ENCODE measurements at places on chromosomes 13 and 19.

DNA sequence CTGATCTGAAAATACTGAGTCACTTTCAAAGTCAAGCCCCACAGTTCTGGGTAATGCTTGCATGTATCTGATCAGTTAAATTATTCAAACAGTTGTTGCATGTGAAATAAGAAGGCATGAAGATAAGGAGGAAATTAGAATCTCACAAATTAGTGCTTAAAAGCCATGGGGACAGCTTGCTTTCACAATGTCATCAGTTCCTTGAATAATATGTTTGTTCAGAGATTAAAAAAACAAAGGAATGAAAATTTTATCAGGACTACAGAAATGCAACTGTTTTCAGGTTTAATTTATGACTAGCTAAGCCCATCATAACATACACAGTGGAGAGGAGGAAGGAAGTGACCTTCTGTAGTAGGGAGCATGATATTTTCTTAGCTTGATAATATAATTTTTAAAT lies 150.1 kb downstream of the OXGR1 start:
- no peak for DNase-seq

DNA sequence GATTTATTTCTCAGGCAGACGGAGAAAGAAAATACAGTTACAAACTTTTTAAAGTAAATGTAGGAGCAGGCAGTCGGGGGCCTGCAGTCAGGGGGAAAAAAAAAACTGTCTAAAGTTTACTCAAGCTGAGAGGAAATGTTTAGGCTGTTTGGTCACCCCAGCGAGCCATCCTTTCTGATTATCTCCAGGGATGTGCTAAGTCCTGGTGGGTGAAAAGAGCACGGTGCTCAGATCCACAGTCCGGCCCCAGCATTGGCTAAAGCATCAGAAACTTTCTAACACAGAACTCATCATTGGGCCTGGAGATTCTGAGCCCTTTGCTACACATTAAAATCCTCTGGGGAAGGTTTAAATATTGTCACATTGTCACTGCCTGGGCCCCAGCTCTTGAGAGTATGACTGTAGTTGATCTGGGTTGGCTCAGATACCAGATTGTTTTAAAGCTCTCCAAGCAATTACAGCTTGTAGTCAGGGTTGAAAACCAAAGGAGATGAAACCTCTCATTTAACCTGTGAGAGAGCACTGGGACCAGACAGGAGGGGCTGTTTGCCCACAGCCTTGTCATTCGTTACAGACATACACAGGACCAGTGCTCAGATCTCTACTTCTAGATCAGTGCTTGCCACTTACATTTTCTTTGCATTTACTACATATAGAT lies 131.1 kb upstream of the HTR2A start:
- DNase-seq = no peak

GRCh38 chr13:84096216-84096615 lies 213.9 kb upstream of the SLITRK1 start:
- DNase-seq = no peak

- DNase-seq = no peak
These were observed 698.2 kb downstream of the PCDH17 start for GRCh38 chr13:58329746-58330145.

- no peak for DNase-seq
These were observed 421.4 kb upstream of the KLHL1 start for GRCh38 chr13:70529652-70530051.

- no peak for DNase-seq
These were observed 112.3 kb upstream of the KLF12 start for GRCh38 chr13:74246487-74246886.

GRCh38 chr13:58994777-58995176 lies 1169.0 kb downstream of the DIAPH3 start:
- DNase-seq = no peak

DNA sequence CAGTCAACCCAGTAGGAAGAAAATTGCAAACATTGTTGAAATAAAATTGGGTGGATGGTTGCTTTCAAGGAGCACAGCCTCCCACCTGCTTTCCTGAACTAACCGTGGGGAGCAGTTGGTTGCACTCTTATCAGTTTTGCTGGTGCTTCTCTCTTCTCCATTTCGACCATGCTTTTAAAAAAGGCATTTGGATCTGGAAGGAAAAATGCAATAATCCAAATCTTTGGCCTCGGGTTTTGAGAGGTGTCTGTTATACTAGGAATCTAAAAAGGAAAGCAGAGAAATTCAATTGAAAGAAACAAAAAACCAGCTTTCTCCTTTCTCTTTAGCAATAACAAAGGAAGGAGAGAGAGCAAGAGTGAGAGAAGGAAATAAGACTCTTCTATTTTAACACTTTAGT lies 113.6 kb upstream of the ARGLU1 start:
- DNase-seq = no peak

DNA sequence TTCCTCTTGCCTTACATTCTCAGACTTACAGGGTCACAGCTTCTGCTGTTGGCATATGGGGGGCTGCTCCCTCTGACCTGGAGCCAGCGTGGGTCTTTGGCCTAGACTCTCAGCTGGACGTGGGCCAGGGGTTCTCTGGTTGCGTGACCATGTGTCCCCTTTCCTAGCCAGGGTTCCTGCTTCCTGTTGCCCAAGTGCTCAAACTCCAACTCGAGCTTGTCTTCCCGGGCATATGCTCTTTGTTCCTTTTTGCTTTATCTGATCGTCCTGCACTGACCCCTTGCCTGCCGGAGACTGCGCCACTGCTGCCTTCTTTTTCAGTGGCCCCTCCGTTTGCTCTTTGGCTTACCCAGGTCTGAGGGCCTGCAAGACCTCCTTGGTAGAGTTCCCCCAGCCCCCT lies 25.3 kb upstream of the GPR183 start:
- no peak for DNase-seq

GRCh38 chr19:2495651-2496316 lies 19.9 kb downstream of the GADD45B start:
- no peak for DNase-seq

GRCh38 chr19:50309396-50310125 lies 19.6 kb downstream of the KCNC3 start:
- DNase-seq = no peak

GRCh38 chr19:4521170-4521887 lies 3.0 kb upstream of the PLIN4 start:
- DNase-seq = no peak

DNA sequence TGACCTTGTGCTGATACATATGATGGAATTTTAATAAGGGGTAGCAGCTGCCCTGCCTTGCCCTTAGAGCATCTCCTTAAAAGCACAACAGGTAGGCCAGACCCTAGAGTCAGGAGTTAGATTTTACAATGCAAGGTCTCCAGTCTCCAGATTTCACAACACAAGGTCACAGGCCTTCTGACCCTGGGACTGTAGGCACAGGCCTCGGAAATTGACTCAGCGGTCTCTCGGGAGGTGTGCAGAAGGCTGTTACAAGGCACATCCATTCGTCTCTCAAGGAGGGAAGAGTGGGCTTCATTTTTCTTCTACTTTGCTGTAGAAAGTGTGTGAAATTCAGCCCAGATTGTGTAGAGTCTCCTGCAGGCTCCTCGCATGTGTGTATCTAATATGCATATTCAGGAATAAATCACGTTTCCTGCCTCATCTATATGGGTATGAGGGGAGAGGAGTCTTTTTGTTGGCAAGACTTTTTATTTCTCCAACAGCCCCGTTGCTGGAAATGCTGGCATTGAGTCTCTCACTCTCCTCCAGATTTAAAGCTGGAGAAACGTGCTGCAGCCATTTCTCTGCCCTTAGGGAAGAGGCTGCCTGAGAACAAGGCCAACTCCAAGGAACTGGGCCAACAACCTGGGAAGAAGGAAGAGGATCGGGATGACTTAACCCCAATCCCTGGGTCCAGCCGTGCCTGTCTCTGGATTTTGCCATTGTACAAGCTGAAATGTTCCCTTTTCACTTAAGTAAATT lies 24.5 kb downstream of the UQCRFS1 start:
- DNase-seq = no peak

- DNase-seq = no peak
These were observed 20.8 kb upstream of the FBXL3 start for GRCh38 chr13:77047649-77048343.

- no peak for DNase-seq
These were observed 26.8 kb upstream of the MTIF3 start for GRCh38 chr13:27476943-27477703.

DNA sequence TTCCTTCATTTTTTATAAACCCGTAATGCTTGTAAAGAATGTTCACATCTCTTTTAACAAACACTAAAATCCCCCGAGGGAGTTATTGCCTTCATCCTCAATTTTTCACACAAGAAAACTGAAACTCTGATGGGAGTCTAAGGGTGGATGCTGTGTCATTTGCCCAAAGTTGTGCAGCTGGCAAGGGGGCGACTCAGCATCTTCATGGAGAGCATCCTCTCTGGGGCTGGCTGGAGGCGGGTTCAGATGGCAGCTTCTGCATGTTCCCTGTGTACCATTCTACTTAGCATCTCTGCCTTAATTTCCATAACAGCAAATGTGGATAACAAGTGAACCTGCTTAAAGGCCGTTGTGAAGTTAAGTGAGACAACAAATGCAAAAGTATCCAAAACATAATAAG lies 256.4 kb downstream of the IRS2 start:
- no peak for DNase-seq

DNA sequence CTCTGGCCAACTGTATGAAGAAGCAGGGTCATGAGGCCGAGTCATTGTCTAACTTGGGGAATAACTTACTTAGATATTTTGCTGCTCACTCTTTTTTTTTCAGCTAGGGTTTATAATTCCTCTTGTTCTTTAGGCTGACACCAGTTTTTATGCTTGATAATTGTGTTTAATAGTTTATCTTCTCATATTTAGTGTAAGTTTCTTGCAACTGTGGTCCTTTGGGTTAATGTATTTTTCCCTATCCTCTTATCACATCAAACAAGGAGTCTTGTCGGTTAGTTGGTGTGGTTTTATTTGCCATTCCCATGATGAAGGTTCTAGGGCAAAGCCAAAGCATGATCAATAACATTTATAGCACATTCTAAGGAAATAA lies 204.6 kb downstream of the NUFIP1 start:
- no peak for DNase-seq

DNA sequence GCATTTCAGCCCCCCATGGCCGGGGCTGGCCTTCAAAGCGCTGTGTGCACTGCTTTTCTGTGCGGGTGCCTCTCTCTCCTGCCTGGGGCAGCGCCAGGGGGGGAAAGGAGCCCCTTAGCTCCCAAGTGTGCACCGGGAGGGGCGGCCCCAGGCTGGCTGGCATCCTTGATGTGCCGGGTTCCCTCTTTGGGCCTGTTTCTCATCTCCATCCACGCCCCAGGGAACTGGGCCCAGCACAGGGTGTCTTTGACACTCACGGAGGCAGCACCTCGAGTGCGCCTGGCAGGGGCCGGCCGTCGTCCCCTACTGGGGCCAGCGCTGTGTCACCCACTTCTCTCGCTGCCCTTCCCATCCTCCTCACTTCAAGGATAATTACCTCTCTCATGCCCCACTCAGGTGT lies 324.3 kb downstream of the TEX29 start:
- no peak for DNase-seq
